ENCODE measurements at places on chromosomes 5 and 9.

DNA sequence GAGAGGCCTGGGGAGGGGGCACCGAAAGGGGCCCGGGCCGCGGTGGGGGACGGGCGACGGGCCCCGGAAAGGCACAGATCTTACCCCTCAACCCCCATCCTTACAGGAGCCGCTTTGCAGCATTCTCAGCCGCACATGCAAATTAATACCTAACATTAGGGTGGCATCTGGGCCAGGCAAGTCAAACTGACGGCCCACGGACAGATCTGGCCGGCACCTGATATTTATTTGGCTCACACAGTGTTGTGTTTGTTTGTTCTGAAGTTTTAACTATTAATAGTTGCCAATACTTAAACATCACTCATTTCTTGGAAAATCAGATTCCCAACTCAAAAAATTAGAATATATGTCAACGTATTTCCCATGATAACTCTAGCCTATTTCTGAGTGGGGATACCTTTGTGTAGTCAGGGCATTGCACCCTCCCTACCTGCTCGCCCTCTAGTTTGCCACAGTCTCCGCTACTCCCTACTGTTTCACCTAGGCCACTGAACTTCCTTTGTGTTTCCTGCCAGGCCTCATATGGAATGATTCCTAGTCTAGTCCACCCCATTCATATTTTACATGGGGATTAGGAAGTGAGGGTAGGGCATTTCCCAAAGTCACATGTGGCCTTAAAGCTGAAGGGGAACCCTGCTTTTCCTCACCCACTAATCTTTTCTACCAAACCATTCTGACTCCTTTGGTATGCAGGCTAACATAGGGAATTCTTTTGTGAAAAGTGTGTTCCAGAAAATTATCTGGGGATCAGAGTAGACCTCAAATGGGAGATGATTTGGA lies 71.9 kb upstream of the LARP1 start:
- no peak for DNase-seq

GRCh38 chr9:79300068-79300467 lies 271.7 kb upstream of the TLE4 start:
- no peak for DNase-seq

DNA sequence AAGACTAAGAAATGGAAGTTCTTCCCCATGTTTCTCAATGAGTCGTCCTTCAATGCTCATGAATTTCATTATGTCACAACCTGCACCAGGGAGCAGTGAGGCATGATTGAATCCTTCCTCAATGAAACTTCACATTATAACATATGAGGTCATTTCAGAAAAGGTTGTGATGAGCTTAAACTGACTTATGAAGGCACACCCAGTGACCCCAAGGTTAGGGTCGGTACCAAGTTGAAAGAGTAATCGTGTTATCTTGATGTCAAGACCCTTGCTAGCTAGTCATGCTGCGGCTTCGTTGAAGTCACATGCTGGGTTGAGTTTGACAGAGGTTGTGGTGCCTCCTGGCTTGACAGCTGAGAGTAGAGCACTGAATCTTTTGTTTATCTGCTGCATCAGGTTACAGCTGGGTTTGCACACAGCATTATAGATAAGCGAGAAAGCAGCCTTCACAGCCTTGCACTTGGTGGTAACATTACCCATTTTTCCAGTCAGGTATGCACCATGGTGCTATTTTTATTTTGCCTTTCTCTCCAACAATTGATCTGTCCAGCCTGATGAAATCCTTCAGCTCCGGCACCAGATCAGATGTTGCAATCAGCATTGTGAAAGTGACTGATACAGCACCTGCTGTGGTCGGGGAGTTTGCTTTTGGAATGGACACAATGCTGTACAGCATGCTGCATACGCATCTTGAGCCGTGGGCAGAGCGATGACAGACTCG lies 133.2 kb downstream of the ERCC6L2 start:
- peak; percentile 33 for DNase-seq

DNA sequence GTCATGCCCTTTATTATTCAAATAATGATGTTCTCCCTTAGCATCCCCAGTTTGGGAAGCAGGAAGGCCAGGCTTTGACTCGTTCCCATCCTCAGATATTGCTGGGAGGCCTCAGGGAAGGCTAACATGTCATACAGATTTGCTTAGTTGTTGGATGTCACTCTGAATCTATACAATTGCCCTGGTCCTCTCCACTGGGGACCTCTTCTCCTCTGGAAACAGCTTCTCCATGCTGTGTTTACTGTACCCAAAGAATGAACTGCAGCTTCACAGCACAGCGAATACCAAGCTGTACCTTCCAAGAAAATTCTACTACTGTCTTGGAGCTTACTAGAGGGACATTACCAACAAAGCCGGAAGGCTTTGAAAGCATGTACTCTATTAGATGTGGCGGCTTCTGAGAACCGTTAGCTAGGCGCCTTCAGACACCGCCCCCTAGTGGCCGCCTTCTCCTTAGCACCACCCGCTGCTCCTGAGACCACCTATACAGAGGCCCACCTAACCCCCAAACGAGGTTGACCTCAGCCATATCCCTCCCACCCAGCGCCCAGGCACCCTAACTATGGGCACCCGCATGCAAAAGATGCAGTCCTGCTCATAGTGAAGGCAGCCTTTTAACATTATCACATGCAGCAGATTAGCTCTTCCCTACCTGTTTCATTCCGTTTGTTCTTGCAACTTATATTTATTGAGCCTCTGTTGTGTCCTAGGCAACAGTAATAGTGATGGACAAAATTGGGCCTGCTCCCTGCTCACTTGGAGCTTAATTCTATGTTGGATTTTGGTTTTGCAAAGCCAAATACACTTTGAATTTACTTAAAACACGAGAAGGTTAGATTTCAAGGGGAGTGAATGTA lies 34.9 kb upstream of the FOXI1 start:
- DNase-seq = peak; percentile 51

- DNase-seq = no peak
These were observed 17.7 kb upstream of the TLX3 start for GRCh38 chr5:171291371-171291770.

DNA sequence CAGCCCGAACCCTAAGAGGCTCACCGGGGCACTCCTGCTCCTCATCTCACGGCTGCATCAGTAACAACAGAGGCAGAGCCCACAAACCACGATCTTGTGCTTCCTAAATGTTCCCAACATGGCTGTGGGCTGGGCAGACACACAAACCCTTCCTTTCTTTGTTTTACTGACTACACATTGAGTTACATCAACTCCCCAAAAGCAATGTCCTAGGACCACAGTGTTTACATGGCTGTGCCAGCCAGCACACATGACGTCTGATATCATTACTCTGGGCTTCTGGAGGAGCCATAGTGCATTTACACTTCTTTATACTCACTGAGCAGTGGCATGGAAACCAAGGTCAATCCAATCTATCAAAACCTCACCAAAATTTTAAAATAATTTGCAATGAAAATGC lies 101.4 kb downstream of the LHFPL2 start:
- DNase-seq = no peak

GRCh38 chr9:134066913-134067851 lies 644 bp downstream of the BRD3 start:
- DNase-seq = peak; percentile 75

DNA sequence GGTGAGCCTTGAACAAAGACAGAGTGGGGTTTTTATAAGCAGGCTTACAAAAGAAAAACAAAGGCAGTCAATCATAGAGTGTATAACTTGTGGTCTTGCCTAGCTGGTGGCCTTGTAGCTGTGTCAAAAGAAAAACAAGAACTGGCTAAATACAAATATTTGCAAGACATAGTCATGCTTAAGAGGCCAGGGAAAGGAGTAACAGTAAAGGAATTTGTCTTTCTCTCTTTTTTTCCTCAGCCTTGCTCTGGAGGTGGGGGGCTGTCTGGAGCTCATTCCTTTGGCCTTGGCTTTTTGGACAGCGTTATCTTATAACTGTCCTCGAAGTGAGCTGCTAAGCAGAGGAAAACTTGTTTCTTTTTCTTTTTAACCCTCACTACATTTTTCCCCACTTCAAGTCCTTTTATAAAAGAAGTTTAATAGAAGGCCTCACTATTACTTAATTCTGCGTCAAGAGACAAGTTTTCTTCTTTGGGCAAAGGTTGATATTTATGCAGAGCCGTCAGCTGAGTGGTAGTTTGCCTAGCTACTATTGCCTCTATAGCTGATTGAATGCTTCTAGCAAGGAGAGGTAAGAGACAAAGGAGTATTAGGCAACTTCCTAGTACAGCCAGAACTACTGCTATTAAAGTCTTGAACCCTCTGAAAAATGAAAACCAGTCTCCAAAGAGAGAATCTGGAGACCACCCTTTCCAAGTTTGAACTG lies 14.3 kb downstream of the CEL start:
- no peak for DNase-seq

- peak; percentile 27 for DNase-seq
These were observed 98.6 kb downstream of the YTHDC2 start for GRCh38 chr5:113612060-113612496.

GRCh38 chr9:13814647-13815400 lies 499.1 kb downstream of the NFIB start:
- no peak for DNase-seq

DNA sequence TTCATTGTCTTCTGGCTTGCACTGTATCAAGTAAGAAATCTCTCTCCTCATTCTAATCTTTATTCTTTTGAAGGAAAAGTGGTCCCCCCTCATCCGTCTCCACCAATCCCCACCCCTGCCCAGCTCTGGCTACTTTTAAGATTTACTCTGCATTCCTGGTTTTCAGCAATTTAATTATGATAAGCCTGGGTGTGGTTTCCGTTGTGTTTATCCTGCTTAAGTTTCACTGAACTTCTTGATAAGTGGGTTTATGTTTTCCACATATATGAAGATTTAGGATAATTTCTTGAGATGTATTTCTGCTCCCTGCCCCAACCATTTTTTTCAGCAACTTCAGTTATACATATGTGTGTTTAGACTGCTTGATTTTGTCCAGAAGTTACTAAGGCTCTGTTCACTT lies 46.5 kb downstream of the PTBP3 start:
- DNase-seq = no peak

DNA sequence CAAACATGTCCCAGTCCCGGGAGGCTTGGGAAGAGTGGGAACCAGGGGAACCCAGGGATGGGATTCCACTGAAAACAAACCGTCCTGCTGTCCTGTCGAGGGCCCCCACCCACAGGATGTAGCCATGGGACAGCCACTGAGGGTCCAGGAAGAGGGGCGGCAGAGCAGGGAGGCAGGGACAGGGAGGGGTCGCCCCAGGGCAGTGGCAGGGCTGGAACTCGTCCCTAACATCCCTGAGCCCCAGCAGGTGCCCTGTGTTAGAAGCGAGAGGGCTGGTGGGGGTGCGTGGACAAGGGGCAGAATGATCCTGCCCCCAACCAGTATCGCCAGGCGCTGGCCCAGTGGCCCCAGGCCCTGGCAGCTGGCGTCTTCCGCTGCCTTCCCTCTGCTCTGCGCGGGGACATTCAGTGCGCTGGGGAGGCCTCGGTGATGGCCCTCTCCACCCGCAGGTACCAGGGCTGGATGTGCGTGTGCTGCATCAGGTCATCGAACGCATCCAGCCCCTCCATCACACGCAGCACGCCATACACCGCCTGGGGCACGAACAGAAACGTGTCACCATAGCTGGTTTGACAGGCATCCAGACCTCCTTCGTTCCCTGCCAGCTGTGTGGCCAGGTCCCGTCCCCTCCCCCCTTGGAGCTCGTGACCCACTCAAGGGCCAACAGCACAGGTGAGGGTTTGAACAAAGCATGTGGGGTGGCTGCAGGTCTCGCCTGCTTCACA lies 6.6 kb downstream of the PTGES2 start:
- no peak for DNase-seq

DNA sequence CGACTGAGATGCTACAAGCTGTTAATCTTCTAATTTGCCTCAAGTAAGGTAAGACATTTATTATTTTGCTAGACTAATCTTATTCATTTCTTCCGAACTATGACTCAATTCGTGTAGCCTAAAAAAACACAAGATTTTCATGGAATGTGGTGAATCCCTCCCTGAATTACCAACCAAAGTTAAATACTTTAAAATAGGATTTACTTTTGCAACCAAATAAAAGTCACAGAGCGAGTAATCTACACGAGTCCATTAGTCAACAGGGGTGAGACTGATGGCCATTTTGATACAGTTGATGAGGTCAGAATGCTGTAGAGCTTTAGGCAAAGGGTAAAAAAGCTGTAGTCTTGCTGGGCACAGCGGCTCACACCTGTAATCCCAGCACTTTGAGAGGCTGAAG lies 13.1 kb upstream of the BNC2 start:
- no peak for DNase-seq

GRCh38 chr9:127977884-127978647 lies 2.7 kb downstream of the EEIG1 start:
- peak; percentile 38 for DNase-seq

- DNase-seq = no peak
These were observed 413.3 kb upstream of the RORB start for GRCh38 chr9:74083681-74084433.

DNA sequence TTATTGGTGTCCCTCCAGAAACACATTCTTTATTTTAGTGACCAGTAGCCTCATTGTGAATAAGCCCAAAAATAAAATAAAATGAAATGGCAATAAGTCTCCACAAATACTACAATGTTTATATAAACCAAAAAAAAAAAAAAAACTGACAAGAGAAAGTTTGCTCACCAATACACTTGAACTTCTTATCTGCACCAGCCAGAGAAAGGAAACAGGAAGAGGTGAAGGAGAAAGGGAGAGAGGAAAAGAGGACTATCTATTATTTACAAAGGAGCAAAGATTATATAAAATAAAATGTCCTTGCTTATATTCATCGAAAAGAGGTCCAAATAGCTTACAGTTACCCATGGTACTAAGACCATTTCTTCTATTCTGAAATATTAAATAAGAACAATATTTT lies 176.4 kb upstream of the CCNG1 start:
- no peak for DNase-seq

DNA sequence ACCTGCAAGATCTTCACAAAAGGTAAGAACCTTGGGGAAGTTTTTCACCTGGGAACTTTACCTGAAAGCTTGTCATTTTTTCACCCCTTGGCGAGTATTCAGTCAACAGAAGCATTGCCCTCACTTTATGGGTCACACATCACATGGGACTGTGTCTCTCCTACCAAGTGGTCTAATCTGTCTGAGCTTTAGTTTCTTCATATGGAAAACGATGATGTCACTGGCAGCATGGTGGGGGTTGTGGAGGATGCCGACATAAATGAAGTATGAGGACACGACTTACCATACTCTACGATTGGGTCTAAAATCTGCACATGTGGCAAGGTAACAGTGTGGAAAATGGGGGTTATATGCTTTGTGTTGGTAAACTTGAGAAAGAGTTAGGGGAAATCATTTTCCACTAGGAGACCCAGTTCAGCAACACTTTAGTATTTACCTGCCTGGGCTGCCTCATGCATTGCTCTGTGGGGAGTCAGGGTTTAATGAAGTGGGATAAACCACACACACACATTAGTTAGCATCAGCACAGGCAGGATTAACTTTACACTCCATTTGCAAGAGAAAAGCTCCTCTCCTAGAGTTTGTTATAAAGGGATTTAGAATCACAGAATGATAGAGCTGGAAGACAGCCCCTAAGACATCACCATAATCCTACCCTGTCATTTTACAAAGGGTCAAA lies 19.8 kb upstream of the PAX5 start:
- no peak for DNase-seq
